ENCODE measurements at places on chromosomes 5 and 9. TPM values are rescaled to one million over a fixed set of nuclear protein-coding genes. Genes with fewer than 3 reads are reported as not detected.

Gene RASA1
- total RNA-seq = 18.1 TPM

Gene ZFP37
- 1.0 TPM for total RNA-seq

Gene GLRA1
- total RNA-seq = not detected

Gene PCDHGA6
- 6.7 TPM for total RNA-seq

Gene SPATA31E1
- not detected for total RNA-seq

Gene SCGB3A1
- total RNA-seq = not detected

Gene PTTG1
- 1.6 TPM for total RNA-seq

Gene NAIP
- total RNA-seq = 4.2 TPM

Gene ASS1
- 74.4 TPM for total RNA-seq

Gene GPR151
- total RNA-seq = not detected

Gene DMGDH
- total RNA-seq = 2.2 TPM

Measured in Right ventricle myocardium superior (tissue), 1 donor.